ENCODE measurements at places on chromosomes 7 and 10.

GRCh38 chr10:110218632-110219031 lies 11.2 kb downstream of the MXI1 start:
- no peak for DNase-seq

DNA sequence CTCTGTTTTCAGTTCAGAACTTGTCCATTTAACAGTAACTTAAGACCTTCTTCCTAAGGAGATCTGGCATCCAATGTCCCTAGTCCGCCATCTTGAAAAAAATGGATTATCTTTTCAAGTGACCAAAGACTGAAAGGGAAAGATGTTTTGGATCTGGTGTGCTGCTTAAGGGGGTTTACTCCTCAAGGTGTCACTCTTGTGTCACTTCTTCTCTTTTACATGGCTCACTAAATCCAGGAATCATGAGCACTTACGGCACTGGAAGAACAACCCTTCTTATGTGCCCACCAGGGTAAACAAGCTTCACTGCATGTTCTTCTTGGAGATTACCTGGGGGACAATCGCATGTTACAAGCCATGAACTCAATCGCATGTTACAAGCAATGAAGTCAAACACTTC lies 43.7 kb downstream of the ANXA8 start:
- no peak for DNase-seq

DNA sequence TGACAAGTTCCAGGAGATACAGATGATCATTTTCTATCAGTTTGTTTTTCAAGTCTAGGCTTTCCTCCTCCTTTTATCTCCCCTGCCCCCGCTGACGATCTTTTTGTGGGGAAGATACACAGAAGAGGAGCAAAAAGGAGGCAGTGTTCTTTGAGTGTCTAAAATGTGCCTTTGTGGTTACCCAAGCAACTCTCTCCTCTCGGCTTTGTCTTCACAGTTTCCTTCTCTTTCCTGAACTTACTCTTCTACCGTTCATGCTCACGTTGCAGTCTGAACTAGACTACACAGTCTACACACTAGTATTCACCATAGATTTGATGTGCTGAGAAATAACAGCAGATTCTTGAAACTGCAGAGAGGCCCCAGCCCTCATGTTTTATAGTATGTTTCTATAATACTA lies 23.6 kb downstream of the CEP41 start:
- no peak for DNase-seq

DNA sequence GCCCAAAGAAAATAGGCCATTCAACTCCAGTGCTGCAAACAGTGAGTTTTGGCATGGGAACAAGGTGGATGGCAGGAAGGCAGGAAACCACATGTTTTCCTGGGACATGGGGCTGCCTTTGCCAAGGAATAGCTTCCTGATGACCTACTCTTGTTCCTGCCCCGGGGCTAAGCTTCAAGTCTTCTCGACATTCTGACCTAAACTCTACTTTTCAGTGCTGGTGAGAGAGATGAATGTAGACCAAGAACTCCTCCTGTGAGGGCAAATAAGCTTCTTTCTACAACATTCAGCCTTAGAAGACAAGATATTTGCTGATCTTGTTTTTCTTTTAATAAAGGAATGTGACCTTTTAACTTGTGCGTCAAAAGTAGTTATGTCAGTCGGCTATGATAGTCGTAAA lies 199.0 kb downstream of the GPR37 start:
- no peak for DNase-seq

DNA sequence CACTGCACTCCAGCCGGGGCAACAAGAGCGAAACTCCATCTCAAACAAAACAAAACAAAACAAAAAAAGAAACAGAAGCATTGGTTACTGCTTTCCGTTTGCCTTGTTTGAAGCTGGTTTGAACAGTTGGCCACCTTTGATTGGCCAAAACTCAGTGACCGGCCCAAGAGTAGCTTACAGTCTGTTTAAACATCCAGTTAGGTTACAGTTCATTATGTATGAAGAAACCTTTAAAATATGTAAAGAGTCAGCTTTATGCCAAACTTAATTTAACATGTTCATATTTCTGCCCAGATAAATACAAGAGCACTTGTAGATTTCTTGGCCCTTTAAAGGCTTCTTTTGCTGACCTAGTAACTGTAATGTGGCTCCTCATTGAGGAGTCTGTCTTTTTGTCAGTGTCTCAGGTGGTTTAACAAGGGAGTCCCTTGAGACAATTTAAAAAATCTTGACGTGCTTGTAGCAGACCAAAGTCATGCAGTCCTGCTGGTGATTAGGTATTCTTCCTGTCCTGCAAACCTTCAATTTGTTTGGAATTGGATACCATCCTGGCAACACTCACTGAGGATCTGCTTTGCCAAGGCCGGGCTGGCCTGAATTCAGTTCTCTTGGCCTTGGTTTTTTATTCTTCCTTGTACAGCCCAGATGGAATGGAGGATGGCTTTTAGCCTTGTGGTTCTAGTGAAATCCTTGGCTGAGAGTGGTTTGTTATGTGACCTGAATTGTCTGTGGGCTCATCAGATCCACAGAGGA lies 128.9 kb downstream of the PLXDC2 start:
- no peak for DNase-seq

DNA sequence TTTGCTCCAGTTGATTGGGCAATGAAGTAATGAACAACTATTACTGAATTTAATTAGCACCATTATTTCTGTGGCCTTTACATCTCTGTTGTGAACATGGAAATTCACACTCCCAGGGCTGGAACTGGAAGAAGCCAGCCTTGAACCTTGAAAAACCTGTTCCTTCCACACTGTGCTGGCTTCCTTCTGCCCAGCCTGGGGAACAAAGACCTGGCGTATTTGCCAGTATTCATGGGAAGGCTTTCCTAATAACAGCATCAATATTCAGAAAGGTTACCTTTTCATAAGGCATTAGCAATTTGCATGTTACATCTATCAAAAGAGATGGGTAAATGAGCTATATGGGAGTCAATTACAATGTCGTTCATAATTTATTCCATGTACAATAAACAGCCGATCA lies 1.3 kb downstream of the C10orf90 start:
- DNase-seq: no peak

GRCh38 chr7:138207555-138207971 lies 131.3 kb downstream of the AKR1D1 start:
- no peak for DNase-seq

DNA sequence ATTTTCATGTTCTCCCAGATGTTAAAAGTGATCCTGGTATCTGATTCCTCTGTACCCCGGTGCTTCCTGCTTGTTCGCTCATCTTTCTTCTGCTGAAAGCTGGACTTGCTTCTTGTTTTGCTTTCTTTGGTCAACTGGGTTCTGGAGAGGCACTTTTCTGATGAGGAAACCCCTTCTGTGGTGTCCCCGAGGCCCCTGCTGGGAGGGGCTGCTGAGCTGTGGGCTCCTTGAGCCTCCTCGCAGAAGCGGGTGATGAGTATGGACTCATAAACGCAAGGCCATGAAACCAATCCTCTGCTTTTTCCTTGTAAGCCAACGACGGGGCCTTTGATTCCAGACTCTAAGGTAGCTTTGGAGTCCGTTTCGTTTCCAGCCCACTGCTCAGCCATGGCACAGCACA lies 7.8 kb downstream of the WIPI2 start:
- DNase-seq: no peak

DNA sequence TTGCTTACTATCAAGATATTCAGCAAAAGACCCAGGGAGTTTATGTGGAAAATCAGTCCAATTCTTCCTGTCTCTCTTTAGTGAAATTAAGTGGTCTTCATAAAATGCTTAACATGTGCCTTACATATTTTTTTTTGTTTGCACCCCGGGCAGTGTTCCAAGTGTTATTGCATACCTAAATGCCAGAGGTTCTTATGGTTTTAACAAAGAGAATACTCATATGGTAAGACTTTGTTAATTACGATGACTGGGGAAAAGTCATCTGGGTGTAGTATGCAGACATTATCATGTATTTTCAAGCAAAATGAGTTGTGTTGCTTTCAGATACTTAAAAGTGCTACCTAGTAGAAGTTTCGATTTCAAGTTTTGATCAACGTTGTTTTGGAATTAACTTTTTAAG lies 82.6 kb downstream of the PRKG1 start:
- DNase-seq: no peak

Measured in stimulated activated CD8-positive, alpha-beta memory T cell treated with anti-CD3 and anti-CD28 coated beads, Interleukin-2, amount 100 ng/mL, for 1 hour (primary cell).